Activated CD8-positive, alpha-beta memory T cell treated with anti-CD3 and anti-CD28 coated beads for 36 hours (primary cell): ENCODE measurements at places on chromosomes 7 and 10. TPM values are rescaled to one million over a fixed set of nuclear protein-coding genes. Genes with fewer than 3 reads are reported as not detected.

CPN1 gene
- not detected for total RNA-seq

TMEM72 gene
- total RNA-seq: not detected

CDK5 gene
- 21.2 TPM for total RNA-seq

KAZALD1 gene
- 0.21 TPM for total RNA-seq

HOXA11 gene
- not detected for total RNA-seq

TAS2R5 gene
- total RNA-seq: 1.6 TPM

CRHR2 gene
- total RNA-seq: not detected

CH25H gene
- not detected for total RNA-seq

MET gene
- 2.8 TPM for total RNA-seq

SH2D4B gene
- 0.21 TPM for total RNA-seq

C10orf105 gene
- total RNA-seq: 0.17 TPM

ANKIB1 gene
- 39.9 TPM for total RNA-seq

ACHE gene
- total RNA-seq: 0.13 TPM

TMEM26 gene
- not detected for total RNA-seq

HMX2 gene
- not detected for total RNA-seq

STEAP2 gene
- total RNA-seq: not detected

MRLN gene
- total RNA-seq: not detected

SAP25 gene
- 5.6 TPM for total RNA-seq

EPHB6 gene
- total RNA-seq: 5.6 TPM

FKBP6 gene
- total RNA-seq: not detected

SFTPA1 gene
- not detected for total RNA-seq

FOXP2 gene
- total RNA-seq: not detected

MUC12 gene
- 0.44 TPM for total RNA-seq

FLNC gene
- 0.02 TPM for total RNA-seq

PTEN gene
- total RNA-seq: 48.0 TPM

CACNB2 gene
- total RNA-seq: not detected

GPR141 gene
- total RNA-seq: not detected

CFAP58 gene
- total RNA-seq: 0.21 TPM

CYP17A1 gene
- not detected for total RNA-seq

CALHM1 gene
- total RNA-seq: not detected

ING3 gene
- 25.6 TPM for total RNA-seq

KCP gene
- total RNA-seq: 0.53 TPM

CALCR gene
- not detected for total RNA-seq

TRIM4 gene
- 24.7 TPM for total RNA-seq

CRYGN gene
- total RNA-seq: not detected

DYNC1I1 gene
- not detected for total RNA-seq

CTNNA3 gene
- not detected for total RNA-seq

ANKRD61 gene
- total RNA-seq: not detected

PLPP4 gene
- not detected for total RNA-seq

GARIN1A gene
- 0.21 TPM for total RNA-seq

GLI3 gene
- 0.15 TPM for total RNA-seq

PNLIPRP1 gene
- not detected for total RNA-seq

ASZ1 gene
- total RNA-seq: not detected

IDI2 gene
- not detected for total RNA-seq

WAPL gene
- 50.7 TPM for total RNA-seq

NKX2-3 gene
- total RNA-seq: not detected

PNLIPRP3 gene
- not detected for total RNA-seq

TEX47 gene
- total RNA-seq: not detected

TMEM130 gene
- not detected for total RNA-seq

AFAP1L2 gene
- 3.4 TPM for total RNA-seq

SDK1 gene
- 0.50 TPM for total RNA-seq

UCMA gene
- not detected for total RNA-seq

INPP5A gene
- total RNA-seq: 4.9 TPM

ZPBP gene
- not detected for total RNA-seq

KDM7A gene
- 6.8 TPM for total RNA-seq

IQUB gene
- not detected for total RNA-seq

DDIT4 gene
- total RNA-seq: 391 TPM

COPS6 gene
- 111 TPM for total RNA-seq

MRM2 gene
- 49.1 TPM for total RNA-seq
